ENCODE measurements at places on chromosomes 11 and 22.
A peak's percentile ranks its signal among the peaks of the same experiment; 100 is the strongest.

GRCh38 chr11:94884376-94884775 lies 89.0 kb downstream of the CWC15 start:
- no peak for DNase-seq

- DNase-seq = peak; percentile 74
Measured at GRCh38 chr22:38504731-38505540, 1.2 kb downstream of the DDX17 start.

DNA sequence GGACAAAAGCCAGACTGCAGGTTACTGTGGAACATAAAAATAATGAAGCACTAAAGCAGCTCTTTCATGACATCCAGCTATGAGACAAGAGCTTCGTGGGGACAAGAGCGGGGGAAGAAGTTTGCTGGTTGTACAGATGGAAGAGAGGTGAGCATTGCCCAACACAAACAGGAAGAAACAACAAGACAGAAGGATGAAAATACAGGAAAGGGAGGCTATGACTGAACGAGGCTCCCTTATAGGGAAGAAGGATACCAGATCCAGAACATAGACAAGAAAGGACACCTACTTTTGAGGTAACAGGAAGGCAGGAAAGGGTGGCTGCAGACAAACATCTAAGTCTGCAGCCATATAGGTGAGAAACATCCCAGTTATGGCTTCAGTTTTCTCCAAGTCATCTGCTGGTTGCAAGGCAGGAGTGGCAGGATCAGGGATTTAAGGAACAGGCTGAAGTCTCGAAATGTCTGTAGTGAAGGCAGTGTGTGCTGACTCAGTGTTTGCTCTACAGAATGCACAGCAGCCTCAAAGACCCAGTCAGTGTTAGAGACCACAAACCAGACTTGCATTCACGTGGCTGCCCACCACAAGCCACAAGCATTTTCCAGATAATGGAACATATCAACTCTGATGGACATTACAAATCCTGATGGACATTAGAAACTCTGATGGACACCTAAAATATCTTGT lies 1.9 kb downstream of the CLTCL1 start:
- peak; percentile 44 for DNase-seq

GRCh38 chr11:2130881-2131352 lies 8.3 kb downstream of the IGF2 start:
- no peak for DNase-seq

DNA sequence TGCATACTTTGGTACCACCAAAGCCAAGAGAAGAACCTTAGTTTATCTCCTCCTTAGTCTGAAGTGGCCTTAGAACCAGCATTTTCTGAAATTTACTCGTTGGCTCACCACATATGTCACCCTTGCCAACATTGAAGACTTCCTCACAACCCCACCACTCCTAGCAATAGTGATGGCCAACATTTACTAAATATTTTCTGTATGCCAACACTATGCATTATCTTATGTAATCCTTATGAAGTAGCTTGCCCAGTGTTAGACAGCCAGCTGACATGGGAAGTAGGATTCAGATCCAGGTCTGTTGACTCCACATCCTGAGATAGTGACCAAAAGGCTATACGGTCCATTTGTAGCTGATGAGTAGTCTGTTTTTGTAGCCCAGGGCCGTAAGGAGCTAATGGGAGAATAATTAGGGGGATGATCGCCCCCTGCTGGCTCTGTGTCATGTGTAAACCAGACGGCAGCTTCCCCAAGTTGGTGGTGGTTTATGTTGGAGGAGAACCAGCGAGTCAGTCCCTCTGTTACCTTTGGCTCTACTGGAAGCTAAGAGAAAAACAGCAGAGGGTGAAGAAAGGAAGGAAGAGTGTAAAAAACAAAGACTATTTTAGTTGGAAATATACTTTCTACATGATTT lies 120.5 kb upstream of the RASSF10 start:
- peak; percentile 81 for DNase-seq
